ENCODE measurements at places on chromosomes 4 and X.

- DNase-seq: no peak
These were observed 77.9 kb downstream of the CLNK start for GRCh38 chr4:10606483-10607155.

DNA sequence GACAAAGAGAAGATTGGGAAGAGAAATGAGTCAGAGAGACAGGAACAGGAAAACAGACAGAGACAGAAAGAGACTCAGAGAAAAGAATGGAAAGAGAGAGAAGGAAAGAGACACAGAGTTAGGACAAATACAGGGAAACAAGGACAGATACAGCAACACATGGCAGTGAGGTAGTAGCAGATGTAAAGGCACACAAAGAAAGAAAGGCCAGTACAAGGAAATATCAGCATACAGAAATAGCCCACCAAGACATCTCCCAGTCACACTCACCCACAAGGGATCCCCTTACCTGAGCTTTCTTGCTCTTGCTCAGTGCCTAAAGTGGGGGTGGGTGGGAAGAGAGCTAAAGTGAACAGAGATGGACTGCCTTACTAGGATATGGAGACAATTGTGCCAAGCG is 4.2 kb downstream of the GRIPAP1 start:
- DNase-seq: no peak

- no peak for DNase-seq
These were observed 97.4 kb downstream of the RASL11B start for GRCh38 chr4:52959541-52959940.

GRCh38 chr4:68494688-68495087 is 47.4 kb downstream of the TMPRSS11E start:
- DNase-seq: no peak

GRCh38 chrX:103405009-103405333 is 28.6 kb downstream of the BEX3 start:
- DNase-seq: no peak

GRCh38 chrX:114465689-114466088 is 118.2 kb upstream of the HTR2C start:
- DNase-seq: no peak
